T-helper 2 cell treated with Interferon-gamma antibody and Interleukin-4, amounts not matched to agents 5 μg/mL and 100 μg/mL, for 36 hours (primary cell): ENCODE measurements at places on chromosomes 3 and 15.

DNA sequence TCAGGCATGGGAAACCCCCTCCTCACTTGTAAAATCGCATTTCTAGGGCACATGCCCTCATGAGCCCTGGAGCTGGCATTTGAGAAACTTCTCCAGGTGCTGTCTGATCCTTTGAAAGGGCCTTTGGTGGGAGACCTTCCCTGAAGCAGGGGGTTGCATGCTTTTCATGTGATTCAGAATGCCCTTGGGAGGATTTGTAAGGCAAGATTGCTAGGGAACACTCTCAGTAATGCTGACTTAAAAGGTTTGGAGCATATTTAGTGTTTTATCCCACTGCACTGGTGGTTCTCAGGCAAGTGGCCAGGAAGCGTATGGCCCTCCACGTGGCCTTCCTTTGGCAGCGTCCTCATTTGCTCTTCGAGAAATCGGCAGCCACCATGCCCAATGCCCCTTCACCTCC is 164.1 kb downstream of the ARRDC4 start:
- DNase-seq, result no peak

- DNase-seq, result no peak
These were observed 1.9 kb upstream of the SKIC8 start for GRCh38 chr15:78301326-78301725.

- DNase-seq, result no peak
These were observed 197.1 kb downstream of the UACA start for GRCh38 chr15:70566047-70566835.

GRCh38 chr3:50388016-50388719 is 28.8 kb upstream of the TMEM115 start:
- no peak for DNase-seq

DNA sequence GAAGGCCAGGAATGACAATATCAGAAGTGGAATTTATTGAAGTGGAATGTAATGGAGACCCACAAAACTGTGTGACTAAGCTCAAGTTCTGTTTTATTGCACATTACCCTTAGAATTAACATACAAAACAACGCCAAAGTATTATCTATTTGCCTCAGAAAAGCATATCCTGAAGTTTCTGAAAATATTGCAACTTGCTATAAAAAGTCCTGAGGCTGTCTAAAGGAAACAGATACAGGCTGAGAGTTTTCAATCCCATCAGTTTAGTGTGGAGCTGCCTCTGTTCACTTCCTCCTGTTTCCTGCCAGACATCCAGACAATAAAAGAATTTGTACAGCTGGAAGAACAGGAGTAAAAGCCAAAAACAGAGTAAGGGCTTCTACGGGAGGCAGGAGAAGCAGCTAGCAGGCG is 108.8 kb downstream of the FBN1 start:
- DNase-seq, result no peak

- DNase-seq, result no peak
These were observed 1762.5 kb downstream of the SI start for GRCh38 chr3:163315786-163316185.

GRCh38 chr3:48345946-48346572 is 12.6 kb upstream of the SPINK8 start:
- DNase-seq, result no peak

DNA sequence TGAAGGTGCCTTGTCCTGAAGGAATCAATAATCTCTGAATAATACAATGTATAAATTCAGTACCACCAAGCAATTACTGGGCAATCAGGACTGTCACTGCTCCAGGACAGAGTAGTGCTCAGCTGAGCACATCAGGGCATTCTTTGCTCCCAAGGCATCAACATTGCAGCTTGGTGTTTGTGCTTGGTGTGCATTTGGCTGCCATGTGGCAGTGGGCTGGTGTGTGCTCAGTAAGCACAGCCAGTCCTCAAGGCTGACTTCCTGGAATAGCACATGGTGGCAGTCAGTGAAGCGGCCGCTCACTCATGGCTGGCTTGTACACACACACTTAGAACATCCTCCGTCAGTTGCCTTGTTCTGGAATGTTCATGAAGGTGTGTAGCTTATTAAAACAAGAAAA is 217.0 kb downstream of the EPHB1 start:
- DNase-seq, result no peak

DNA sequence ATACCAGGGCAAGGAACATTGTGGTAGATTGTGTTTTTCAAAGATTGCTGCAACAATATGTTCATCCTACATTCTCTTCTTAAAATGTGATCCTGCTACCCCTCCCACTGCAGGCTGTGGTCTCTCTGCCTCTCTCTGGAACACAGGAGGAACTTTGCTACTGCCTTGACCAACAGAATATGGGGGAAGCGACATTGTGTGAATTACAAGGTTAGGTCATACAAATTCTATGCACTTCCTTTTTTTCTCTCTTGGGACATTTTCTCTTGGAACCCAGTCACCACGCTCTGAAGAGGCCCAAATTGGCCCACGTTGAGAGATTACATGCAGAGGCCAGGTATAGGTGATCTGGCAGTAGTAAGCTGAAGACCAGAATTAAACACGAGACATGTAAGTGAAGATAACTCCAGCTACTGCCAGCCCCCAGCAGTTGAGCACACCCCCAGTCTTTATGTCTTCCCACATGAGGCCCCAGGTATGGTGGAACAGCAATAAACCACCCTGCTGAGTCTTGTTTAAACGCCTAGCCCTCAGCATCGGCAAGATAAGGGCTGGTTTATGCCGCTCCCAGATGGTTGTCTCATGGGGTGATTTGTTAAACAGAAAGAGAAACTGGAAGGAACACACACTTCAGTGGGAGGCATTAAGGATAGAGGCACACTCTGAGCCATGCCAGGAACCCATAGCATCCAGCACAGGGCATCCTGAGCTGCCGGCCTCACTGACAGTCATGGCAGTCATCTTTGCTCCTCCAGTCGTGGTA is 59.9 kb downstream of the FAM43A start:
- DNase-seq, result no peak

DNA sequence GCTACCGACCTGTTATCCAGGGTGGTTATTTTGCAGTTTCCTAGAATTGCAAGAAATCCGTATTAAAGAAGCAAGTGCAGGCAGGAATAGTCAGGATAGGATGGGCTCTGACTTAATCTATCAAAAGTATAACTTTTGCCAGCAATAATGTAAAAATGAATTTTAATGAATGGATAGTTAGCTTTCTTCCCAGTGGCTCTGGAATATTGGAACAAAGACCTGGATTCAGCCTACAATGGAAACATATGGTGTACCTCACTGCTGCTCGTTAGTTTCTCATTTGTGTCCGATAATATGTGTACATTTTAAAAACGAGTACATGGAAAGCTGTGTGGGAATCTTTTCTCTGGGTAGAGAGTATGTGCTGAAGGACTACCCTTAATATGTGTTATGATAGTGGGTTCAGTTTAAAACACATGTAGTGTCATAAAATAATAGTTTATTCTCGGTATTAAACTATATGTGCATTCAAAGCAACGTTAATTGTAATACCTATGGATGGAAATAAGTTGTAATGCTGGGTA is 805 bp downstream of the SERPINI1 start:
- DNase-seq, result no peak

- no peak for DNase-seq
These were observed 158.3 kb downstream of the FOXB1 start for GRCh38 chr15:60162251-60162967.

DNA sequence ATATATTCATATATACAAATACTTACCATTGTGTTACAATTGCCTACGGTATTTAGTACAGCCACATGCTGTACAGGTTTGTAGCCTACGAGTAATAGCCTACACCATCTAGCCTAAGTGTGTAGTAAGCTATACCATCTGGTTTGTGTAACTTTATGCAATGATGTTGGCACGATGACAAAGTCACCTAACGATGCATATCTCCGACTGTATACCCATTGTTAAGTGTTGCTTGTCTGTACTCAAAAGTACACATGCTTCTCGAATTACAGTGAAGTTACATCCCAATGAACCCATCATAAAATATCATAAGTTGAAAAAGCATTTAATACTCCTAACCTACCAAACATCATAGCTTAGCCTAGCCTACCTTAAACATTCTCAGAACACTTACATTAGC is 327.1 kb downstream of the KBTBD8 start:
- no peak for DNase-seq

- no peak for DNase-seq
These were observed 375.6 kb upstream of the CCDC54 start for GRCh38 chr3:107001635-107002034.

DNA sequence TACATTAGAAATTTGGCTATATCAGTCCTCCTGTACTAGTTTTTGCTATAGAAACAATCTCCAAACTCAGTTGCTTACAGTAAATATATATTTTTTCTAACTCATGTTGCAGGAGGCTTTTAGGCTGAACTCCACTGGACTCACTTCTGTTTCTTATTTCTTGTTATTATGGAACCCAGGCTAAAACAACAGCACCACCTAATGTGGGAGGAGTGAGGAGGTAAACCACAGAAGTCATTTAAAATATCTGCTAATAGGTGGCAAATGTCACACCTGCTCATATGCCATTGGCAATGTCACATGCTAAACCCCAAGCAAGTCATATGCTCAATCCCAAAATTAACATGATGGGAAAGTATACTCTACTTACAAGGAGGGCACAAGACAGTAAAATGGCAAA is 462.2 kb downstream of the PLOD2 start:
- no peak for DNase-seq

- no peak for DNase-seq
These were observed 78.4 kb downstream of the MME start for GRCh38 chr3:155158346-155159037.

- peak; percentile 10 for DNase-seq
These were observed 41.6 kb downstream of the NR2C2 start for GRCh38 chr3:14988988-14989394.

DNA sequence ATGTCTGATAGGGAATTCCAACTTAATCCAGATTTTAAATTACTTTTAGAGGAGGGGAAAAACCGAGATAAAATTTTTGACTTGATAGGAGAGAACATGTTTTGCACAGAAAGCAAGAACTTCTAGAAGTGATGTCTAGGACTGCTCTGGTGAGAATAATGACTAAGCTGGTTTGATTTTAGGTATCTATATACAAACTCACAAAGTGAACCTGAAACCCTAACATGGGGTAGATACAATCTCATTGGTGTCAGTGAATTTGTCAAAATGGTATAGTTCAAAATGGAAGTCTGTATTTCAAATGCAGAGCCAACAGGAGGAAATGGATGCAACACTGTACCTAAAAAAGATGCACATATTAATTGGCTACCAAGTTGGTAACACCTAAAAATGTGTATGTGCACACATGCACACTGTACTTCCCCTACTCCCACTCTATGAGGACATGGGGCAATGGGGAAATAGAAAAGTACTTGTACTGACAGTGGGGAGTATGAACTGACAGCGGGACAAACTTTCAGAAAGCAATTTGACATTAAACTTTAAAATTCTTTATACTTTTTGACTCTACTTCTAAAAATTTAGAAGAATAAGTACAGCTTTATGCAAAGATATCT is 53.0 kb downstream of the NR1I2 start:
- no peak for DNase-seq

DNA sequence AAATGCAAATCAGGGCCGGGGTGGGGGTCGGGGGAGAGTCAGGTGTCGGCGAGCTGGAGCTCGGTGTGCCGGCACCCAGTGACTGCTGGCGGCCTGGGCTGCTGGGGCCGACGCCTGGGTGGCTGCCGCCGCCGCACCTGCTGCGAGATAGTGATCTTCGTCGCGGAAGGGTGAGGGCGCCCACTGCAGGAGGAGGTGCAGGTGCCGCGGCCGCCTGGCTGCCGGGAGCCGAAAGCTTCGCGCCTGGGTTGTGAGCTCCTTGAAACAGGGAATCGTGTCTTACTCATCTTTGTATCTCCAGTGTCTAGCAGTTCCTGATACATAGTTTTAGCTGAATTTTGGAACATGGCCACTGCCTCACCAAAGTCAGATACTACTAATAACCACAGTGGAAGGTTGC is 64.0 kb upstream of the CPOX start:
- peak; percentile 27 for DNase-seq

DNA sequence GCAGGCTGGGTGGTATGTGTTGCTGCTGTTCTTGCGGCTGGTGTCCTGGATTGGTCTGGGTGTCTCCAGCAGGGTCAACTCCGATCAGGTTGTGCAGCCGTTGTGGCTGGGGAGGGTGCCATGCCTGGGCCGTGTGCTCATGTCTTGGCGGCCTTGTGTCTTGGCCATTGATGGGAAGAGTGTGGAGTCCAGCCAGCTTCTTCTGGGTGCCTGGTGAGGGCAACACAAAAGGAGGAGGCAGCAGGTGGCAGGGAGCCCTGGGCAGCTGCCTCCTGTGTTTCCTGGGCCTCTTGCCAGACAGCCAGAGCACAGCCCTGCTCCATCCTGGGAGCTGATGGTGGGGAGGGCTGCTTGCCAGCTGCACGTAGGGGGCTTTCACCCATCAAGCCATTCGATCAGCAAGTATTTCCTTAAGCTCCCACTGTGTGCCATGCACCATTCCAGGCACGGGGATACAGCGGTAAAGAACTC is 4.3 kb downstream of the CHAC1 start:
- DNase-seq, result no peak

- DNase-seq, result no peak
These were observed 64.6 kb upstream of the PFN2 start for GRCh38 chr3:150035301-150035779.
